ENCODE measurements at places on chromosomes 3 and 15.

DNA sequence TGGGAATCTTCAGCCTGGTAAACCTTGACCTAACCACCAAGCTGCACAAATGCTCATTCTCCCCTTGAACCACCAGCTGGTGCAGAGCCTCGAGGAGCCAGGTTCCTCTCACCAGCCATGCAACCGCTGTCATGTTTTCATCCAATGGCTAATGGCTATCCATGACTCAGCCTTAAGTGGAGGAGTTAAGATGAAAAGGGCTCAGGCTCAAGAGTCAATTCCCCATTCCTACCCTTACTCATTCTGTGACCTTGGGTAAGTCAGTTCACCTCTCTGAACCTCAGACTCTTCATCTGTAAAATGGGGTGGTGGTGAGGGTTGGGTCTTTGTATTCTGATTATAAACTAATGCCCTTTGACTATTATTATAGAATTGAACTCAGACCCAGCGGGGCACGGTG, 515.6 kb downstream of the SHQ1 start:
- no peak for DNase-seq

GRCh38 chr15:47507221-47507985, 209.9 kb upstream of the SEMA6D start:
- DNase-seq, result no peak

DNA sequence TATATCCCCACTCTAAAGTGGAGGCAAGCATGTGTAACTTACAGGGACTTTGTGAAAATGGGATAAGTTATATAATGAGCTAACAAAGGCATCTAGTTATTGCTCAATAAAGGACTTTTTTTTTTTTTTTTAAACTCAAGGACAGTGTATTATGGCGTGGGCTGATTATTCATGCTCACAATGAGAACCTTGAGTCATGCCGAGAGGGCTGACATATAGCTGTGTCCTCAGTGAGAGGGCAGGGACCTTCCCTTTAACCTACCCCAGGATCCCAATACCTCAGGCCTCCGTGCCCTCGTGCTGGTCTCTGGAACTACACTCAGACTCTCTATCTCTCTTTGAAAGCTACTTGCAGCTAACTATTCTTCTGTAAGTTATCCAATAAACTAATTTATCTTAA, 319.9 kb upstream of the ICE2 start:
- DNase-seq, result peak; percentile 12

GRCh38 chr15:60895986-60896385, 333.1 kb downstream of the RORA start:
- no peak for DNase-seq

DNA sequence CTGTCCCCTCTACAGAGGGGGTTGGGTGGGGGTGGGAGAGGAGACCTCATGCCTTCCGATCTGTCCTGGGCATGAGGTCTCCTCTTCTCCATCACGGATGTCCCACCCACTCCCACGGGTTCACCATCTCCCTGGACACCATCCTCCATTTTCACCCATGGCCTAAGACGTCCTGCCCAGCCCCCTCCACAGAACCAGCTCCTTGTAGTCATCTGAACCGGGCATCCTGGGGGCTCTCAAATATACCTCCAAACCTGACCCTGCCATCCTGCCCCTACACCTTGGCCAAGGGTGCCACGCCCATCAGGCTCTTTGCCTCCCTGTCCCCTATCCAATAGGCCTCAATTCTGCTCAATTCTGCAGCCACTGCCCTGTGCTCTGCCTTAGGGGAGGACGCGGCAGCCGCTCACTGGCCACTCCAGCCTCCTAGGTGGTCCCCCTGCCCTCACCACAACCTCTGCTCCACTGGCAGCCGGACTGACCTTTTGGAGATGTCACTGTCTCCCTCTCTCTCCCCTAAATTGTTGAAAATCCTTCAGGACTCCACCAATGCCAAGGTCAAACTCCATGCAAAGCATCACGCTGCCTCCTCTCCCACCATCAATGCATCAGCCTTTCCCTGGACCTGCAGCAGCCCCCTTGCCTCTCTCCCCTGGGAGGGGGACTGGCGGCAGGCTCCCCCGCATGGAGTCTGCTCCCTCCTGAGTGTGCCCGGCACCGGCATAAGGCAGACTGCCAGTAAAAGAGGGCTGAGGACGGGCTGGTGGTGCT, 9.4 kb upstream of the ANPEP start:
- DNase-seq, result no peak

DNA sequence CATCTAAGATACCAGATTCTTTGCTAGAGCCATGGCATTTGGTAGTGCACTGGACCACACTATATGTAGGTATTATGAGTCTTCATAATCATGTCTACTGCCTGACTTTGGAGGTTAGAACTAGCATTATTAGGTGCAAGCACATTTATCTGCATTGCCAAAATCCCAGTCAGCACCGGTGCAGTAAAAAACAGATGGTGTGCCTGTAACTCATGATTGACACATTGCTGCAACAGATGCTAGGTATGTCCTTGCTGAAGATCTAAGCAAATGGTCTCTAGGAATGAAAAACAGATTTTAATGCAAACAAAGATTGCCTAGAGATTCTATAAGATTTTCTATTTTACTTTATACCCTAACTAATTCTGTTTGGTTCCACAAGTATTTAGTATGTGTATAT, 47.7 kb downstream of the MYO5A start:
- DNase-seq, result no peak
